Myometrial cell (primary cell): ENCODE measurements at places on chromosomes 2 and 18. TPM values are rescaled to one million over a fixed set of nuclear protein-coding genes. Genes with fewer than 3 reads are reported as not detected.

The ANKRD44 gene
- total RNA-seq, result 2.3 and 50.5 TPM in 2 replicates

The DSG1 gene
- not detected in 2 replicates for total RNA-seq

The GPR39 gene
- 9.2 and 13.5 TPM in 2 replicates for total RNA-seq

The CELF4 gene
- not detected in 2 replicates for total RNA-seq
